Activated CD4-positive, alpha-beta T cell treated with anti-CD3 and anti-CD28 coated beads, Interleukin-10, Interleukin-2, amounts not matched to agents 100 ng/mL and 50 ng/mL, durations not matched to agents 16 hours and 8 hours (primary cell): ENCODE measurements at places on chromosomes 11 and 22.

DNA sequence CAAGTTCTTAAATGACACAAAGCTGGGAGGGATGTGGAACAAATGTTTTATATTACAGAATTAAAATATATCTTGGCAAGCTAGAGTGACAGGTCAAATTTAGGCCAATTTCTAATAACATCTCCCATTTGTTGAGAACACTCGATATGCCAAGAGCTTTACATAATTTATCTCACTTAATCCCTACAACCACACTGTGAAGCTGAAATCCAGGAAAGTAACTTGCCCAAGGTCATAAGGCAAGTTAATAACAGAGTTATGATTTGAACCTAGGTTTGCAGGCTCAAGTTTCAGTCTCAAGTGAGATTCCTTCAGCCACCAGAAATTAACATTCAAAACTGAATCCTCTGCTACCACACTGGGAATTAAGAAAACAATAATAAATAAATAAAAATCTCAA is 38.3 kb downstream of the RAB30 start:
- no peak for DNase-seq

GRCh38 chr11:44018127-44018521 is 29.7 kb upstream of the ACCSL start:
- DNase-seq = no peak

- DNase-seq = no peak
These were observed 79.3 kb upstream of the TENM4 start for GRCh38 chr11:79520086-79520485.

DNA sequence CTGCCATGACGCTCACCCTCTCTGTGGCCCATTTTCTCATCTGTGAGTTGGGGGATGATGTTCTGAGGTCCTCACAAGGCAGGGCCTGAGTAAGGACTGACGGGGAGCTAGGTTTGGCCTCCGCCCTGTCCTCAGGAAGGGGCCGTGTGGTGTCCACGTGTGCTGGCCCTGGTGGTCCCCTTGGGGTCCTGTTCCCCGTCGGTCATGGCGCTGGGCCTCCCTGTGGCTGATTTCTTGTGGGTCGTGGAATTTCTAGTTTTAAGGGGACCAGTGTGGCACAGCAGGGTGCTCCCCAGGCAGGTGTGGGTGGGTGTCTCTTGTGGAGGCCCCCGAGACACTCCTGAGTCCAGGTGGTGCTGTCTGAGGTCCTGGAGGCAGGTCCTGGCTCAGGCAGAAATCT is 5.9 kb downstream of the LINC01488 start:
- DNase-seq = no peak

DNA sequence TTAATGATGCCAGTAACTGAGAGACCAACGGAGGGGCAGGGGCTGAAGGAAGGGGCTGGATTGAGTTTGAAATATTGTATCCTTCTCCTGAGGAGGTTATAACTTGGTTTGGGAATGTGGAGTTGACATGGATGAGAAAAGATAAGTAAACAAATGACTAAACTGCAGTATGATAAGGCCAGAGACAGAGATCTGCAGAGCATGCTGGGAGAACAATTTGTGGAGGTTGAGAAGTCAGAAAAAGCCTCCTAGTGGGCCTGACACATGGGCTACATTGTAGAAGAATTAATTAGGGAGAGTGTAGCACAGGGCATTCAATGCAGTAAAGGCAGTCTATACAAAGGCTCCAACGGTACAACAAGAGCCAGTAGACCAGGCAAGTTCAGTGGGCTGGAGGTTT is 55.9 kb downstream of the SPON1 start:
- no peak for DNase-seq

DNA sequence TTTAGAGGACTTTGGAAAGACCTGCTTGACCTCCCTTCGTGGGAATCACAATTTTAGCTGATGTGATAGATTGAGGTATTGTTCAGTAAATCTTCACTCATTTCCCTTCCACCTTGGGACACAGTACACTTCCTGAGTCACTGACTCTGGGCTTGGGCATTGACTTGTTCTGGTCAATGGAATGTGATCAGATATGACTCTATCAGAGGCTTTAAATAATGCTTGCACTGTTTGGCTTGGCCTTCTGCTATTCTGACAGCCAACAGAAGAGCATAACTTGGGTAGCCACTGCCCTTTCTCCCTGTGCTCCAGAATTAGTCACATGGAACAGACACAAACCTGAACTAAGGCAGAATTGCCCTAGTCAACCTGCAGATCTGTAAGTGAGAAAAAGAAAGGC is 12.5 kb downstream of the PRR5L start:
- no peak for DNase-seq

DNA sequence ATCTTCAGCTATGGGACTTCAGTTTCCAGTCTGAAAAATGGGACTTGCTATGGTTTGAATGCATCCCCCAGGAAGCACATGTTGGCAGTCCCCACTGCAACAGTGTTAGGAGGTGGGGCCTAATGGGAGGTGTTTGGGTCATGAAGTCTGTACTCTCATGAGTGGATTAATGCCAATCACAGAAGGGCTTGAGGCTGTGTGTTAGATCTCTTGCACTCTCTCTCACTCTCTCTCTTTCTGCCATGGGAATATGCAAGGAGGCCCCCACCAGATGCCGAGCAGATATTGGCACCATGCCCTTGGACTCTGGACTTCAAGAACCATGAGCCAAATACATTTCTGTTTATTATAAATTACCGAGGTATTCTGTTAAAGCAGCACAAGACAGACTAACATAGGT is 7.8 kb upstream of the AP1B1 start:
- no peak for DNase-seq

- DNase-seq = no peak
These were observed 83.3 kb downstream of the GRIA4 start for GRCh38 chr11:105693075-105693759.

DNA sequence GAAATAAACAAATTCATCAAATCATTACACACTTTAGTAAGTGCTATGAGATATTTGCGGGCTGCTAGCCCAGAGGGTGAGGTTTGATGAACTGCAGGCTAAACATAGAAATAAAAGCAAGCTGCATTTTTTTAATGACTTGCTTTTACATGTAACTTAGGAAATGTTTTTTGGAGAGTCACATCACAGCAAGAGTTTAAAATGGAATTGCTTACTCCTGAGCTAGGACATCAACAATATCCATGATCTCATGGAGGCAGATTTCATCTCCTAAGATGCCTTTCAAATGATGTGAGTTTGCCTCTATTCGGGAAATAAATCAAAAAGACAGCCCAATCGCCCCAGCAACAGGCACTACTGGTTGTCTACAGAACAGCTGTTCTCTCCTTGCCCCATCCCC is 73.4 kb upstream of the CD44 start:
- no peak for DNase-seq

GRCh38 chr22:39928536-39929520 is 27.9 kb downstream of the GRAP2 start:
- no peak for DNase-seq

DNA sequence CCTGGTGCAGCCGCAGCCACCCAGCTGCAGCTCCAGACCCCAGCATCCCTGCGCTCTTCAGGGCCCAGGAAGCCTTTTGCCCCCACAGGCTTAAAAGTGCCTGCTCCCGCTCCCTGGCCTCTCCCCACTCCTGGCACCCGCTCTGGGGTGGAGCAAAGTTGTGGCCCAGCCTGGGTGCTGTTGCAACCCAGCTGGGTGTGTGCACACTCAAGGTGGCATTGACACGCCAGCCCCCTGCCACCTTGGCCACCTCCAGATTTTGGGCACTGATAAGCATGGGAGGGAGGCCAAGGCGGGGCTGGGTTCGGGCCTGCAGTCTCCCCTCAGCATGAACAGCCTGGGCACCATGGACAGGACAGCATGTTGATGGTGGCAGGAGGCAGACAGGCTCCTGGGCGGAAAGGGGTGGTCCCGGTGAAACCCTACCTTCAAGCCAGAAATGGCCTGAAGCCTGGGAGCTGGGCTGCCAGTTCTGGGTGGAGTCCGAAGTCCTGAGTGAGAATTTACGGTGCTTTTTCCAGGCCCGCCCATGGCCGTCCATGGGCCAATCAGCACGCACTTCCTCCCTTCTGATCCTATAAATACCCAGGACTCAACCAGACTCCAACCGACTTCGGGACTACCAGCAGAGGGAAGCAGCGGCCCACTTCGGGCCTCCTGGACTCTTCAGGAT is 23.6 kb upstream of the RNASEH2C start:
- DNase-seq = peak; percentile 14

DNA sequence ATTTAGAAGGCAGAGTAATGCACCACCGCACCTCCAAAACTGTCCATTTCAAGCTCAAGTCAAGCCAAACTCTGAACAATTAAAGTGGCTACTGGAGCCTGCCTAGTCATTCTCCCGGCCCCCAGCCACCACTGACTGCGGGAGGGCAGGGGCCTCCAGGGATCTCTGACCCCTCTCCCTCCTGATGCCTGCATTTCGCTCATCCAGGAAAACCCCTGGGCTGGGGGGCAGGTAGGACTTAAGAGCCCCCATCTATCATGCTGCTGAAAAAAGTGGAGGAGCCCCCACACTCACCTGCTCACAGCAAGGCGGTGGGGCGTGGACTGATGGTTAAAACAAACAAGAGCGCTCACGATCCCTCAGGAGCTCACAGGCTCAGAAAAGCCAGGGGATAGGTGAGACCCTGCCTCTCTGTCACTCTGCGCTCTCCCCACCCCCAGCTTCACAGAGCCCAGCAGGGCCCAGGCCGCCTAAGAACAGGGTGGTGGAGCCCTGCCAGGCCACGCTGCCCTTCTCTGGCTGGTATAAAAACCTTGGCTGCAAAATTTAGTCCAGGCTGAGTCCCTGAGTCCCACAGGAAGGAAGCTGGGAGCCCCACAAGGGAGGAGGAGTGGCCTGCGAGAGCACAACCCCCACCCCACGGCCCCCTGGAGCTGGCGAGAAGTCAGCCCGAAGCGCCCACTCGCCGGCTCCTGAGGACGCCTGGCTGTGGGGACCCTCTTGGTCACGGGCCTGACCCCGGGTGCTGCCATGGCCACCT is 21.0 kb upstream of the MOB2 start:
- DNase-seq = no peak

DNA sequence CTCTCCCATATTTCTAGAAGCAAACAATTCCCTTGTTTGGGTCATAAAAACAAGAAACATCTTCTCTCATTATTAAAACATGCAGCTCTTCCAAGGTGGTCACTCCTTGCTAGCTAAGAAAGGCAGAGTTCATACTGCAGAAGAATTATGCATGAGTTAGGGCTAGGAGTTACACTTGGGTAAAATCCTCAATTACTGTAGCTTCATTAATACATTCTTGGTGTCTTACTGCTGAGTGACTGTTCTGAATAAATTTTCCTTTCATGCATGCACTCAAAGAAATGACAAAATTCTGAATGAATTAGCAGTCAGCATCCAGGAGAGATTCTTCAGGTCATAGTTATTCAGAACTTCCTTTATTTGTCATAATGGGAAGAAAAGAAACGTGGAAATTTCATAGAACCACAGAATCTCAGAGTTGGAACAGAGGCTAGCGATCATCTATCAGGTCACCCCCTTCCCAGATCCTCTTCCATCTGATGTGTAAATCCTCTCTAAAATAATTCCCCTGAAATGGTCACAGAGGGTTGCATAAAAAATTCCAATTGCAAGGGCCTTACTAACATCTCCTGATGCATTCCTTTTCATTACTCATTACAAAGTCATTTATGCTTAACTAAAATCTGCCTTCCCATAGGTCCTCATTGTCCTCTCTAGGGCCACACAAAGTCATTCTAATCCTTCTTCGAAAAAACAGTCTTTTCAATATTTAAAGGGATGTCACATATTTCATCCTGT is 771.5 kb downstream of the DLG2 start:
- DNase-seq = no peak

DNA sequence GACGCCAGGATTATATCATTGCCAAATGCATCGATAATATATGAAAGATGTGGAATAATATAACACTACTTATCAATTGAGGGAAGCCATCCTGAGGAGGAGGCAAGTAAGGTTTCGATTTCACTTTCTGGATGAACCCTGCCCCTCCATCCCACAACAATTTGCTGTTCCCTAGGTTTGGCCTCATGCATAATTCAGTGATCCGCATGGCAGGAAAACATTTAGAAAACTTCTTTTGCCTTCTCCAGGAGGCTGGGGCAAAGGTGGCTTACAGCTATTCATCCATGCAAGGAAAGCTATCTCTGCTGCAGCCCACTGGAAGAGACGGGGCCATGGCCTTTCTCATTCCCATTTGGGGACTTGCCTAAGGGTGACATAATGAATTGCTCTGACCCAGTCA is 489.4 kb upstream of the CADM1 start:
- DNase-seq = no peak

- no peak for DNase-seq
These were observed 68.3 kb downstream of the CTTN start for GRCh38 chr11:70466596-70466995.

DNA sequence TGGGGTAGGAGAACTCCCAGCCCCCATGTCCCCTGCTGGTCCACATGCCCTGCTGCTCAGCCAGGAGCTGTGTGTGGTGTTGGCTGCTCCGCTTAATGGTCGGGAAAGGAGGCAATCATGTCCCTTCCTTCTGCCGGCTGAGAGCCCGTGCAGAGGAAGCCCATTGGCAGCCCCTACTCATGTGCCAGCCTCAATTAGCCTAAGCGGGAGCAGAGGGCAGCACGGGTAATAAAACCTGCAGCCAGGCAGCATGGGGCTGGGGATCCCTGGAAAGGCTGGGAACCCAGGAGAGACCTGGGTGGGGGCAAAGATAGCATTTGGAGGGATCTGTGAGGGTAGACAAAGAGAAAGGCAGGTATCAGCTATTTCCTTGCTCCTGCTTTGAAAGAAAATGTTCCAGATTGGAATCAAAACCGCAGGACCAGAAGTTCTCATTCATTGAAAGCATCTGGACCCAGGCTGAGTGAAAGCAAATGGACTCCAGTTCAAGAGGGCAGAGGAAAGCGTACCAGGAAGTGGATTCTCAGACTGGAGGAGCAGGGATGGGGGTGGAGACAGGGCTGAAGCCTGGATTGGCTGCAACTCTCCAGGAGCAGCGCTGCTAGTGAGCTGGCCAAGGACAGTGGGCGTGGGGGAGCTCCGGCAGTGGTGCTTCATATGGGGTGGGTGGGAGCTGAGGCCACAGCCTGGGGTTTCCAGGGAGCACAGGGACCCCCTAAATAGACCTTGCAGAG is 103.4 kb upstream of the NECTIN1 start:
- DNase-seq = no peak

DNA sequence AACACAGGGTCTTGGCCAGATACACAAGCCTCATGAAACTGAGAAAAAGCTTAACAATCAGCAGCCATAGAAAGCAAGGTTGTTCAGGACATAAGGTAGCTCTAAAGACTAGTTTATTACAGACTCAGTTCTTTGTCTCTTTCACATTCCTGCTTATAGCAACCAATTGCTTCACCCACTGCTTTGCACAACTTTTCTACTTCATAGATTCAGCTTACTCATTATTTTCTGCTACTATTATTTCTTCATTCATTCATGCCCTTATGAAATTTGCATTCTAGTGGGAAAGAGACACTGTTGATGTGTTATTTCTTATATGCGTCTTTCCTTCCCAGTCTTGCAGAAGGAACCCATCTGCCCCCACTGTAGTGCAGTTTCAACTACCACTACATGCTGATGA is 4.7 kb downstream of the CCDC34 start:
- no peak for DNase-seq

GRCh38 chr11:12602421-12602820 is 71.8 kb upstream of the TEAD1 start:
- DNase-seq = no peak

- DNase-seq = no peak
These were observed 3.0 kb downstream of the CDKN1C start for GRCh38 chr11:2882396-2883110.

GRCh38 chr11:122229078-122229477 is 113.1 kb upstream of the BLID start:
- DNase-seq = no peak

- DNase-seq = no peak
These were observed 62.6 kb upstream of the PHF21B start for GRCh38 chr22:45072322-45072903.

GRCh38 chr11:69416143-69416515 is 65.3 kb upstream of the LINC01488 start:
- DNase-seq = no peak

- DNase-seq = no peak
These were observed 11.4 kb downstream of the FGF19 start for GRCh38 chr11:69692422-69692821.
